ENCODE measurements at places on chromosomes 13 and 19.

- peak; percentile 23 for DNase-seq
Measured at GRCh38 chr19:23817519-23817918, 58.8 kb upstream of the ZNF681 start.

DNA sequence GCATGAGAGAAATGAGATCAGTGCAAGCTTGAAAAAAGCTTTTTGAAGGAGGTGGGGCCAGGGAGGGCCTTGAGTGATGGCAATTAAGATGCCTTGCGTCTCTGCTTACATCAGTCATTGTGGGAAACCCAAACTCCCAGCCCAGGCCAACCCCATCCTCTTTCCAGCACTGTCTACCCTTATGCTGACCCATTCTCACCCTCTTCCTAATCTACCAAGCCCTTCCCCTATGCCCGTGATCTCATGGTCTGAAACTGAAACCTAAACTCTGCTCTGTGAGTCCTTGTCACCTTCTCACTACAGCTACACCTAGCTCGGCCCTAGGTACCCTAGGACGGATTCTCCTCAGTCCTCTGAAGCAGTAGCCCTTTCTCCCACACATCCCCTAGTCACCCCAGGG lies 36.0 kb upstream of the SERP2 start:
- DNase-seq: no peak

DNA sequence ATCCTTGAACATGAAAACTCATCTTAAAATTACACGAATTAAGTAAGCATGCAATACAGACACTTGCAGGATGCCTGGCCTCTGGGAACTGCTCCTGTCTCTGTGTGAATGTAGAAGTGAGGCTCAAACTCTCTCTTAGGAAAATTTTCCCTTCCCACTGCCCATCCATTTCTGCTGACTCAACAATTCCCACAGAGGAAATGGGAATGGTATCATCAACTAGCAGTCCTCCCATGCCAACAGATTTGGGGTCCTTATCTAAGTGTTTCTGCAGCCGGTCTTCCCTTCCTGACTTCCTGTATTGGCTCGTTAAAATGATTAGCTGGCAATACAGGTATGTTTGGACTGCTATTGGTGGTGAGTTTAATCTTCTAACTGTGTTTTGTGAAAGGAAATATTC lies 85.8 kb downstream of the DOCK9 start:
- DNase-seq: no peak

DNA sequence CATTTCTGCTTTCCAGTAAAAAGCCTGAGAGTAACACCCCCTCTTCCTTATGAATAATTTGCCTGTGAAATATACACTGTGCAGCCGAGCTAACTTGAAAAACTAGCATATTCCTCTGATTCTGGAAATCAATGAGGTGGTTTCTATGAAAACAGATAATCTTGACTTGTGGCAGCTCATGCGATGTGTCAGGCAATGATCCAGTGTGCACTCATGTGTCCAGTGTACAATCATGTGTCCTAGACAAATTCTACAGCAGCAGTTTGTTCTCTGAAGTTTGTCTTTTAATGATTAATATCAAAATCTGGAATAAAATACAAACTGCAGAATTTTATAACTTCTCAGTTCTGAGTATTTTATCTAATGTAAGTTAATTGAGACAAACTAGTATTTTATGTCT lies 2213.9 kb upstream of the PCDH20 start:
- DNase-seq: no peak

DNA sequence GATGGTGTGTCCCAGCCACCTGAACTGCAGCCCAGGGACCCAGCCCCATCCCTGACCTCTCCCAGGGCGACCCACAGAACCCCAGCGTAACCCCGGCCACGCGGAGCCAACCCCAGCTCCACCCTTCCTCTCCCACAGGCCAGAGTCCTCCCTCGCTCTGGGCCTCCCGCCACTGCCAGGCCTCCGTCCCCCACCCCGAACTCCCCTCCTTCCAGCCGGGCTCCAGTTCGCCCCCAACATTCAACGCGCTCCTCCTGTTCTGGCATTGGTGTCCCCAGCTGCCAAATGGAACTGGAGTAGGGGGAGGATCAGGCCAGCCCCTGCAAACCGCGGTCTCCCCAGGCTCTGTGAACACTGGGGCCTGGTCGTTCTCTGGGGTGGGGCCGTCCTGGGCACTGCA lies 7.4 kb downstream of the LINGO3 start:
- DNase-seq: no peak
